Stimulated activated CD4-positive, alpha-beta T cell treated with anti-CD3 and anti-CD28 coated beads, Interleukin-2, amount 100 ng/mL, for 4 hours (primary cell): ENCODE measurements at places on chromosomes 1 and 21.

DNA sequence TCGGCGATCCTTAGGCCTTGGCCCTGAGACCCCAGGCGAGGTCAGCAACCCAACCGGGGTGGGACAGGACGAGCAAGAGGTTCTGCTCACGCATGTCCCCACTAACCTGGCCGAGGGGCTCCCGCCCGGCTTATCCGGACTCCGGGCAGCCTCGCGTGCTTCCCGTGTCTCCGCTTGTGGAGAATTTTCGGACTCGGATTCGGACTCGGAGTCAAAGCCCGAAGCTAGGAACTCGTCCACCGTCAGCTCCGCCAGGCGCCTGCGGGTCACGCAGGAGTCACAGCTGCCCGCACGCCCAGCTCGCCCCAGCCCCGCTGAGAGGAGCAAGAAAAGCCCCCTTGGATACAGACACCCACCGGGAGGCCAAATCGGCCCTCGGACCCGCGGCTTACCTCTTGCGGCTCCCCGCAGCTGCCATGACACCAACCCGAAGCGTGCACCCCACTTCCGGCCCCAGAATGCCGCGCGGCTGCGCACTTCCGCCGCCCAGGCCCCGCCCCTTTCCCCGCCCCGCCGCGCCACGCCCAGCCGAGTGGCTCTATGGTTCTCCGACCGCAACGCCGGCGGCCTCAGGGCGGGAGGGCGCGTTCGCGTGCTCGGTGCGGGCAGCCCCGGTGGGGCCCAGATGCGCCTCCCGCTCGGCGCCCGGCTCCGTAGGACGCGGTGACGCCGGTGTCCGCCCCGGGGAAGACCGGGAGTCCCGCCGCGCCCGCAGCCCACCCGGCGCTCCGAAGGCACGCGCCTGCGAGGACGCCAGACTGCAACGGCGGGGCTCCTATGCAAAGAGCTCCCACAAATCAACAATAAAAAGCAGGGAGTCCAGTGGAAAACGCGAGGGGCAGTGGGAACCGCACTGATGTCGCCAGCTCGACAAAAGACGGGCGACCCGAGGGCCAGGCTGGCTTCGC lies at the start of gene NOC2L:
Gene NOC2L, minus strand, starts transcription at position 434 of the 908 bp plus-strand sequence. Its CDS starts 16 bp downstream, at position 418.
- peak; percentile 94 for DNase-seq

DNA sequence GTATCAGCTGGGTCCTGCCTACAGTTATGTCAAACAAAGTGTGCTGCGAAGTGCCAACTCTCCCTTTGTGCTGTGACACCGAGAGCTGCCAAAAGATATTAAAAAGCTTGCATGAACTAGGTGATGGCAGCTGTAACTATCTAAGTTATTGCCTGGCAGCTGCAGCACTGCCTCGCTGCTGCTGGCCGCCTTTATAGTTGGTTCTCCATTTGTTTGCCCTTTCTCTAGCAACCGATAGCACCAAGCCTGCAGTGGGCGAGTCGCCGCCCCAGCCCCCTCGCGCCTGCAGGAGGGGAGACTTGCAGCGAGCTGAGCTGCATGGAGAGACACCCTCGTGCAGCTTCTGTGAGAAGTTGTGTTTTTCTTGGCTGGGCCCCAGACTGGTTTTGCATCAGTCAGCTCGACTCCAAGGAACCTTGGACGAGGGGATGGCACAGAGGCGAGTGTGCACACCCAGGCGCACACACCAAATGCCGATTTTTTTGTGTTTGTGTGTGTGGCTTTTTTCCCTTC lies 330.6 kb downstream of the RPS6KC1 start:
- no peak for DNase-seq

- DNase-seq: no peak
Observed at GRCh38 chr1:93810316-93810715, 68.7 kb downstream of the DNTTIP2 start.

GRCh38 chr21:18493422-18493821 lies 89.8 kb upstream of the TMPRSS15 start:
- no peak for DNase-seq

DNA sequence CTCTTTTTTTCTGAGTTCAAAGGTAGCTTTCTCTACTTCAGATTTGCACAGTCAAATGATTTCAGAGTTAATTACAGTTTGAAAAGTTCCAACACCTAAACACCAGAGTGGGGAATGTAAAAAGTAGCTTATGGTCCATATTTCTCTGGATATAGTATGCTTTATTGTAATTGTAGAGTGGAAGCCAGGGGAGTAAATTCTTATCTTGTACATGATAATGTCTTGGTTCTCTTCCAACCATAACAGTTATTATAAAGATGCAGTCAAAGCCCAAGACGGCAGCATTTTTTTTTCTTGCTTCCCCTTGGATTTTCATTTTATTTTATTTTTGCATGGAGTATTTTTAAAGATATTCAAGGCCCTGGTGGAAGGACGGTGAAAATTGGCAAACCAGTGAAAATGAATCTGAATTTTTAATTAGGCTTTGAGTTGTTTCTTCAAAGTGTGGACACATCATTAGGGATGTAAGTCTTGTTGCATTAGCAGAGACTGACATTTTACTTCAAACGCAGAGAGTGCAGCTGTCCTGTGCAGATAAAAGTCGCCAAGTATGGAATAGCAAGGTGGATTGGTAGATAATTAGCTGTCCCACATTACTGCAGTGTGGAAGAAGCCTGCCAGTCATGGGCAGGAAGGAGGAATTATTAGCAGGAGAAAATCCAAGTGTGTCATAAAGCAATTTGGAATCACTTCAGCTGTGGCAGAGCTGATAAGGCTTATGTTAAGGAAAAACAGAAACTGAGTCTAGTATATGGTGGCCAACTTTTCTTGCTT lies 11.3 kb downstream of the CACHD1 start:
- no peak for DNase-seq

DNA sequence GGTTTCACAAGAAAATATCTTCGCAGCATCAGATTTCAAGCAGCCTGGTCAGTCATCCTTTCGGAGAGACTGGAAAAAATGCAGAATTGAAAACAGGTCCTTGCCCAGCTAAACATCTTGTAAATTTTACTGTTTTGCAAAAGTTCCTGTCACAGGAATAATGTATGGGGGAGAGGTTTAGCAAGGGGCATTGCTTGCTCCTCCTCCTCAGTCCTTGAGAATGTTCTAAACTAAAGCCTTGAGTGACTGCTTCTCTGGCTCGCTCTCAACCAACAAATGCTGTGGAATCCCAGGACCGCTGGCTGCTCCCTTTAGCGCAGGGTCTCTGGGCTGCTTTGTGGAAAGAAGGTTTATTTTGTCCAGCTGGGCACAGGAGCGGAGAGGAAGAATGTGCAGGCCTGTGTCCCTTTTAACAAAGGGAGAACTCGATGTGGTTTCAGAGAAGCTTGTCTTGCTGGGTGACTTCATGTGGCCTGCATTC lies 33.6 kb upstream of the FHAD1 start:
- DNase-seq: no peak

DNA sequence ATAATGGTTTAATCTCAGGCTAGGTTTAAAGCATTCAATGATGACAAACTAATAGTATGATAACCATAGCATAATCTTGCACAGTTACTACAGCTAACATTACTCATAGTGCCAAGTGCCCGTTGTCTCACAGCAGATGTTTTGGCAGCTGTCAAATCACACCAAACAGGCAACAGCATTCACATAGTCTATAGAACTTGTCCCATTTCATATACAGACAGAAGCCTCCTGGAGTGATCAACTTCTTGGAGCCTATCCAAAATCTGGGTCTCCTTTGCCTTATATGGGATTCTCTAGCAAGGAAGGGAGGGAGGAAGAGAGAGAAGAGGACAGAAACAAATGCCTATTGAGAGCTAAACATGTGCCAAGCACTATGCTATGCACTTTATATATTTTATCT lies 250.6 kb upstream of the ZP4 start:
- DNase-seq: no peak

- no peak for DNase-seq
Observed at GRCh38 chr1:172756024-172756423, 97.1 kb downstream of the FASLG start.

- no peak for DNase-seq
Observed at GRCh38 chr1:30648408-30649000, 74.9 kb downstream of the MATN1 start.

DNA sequence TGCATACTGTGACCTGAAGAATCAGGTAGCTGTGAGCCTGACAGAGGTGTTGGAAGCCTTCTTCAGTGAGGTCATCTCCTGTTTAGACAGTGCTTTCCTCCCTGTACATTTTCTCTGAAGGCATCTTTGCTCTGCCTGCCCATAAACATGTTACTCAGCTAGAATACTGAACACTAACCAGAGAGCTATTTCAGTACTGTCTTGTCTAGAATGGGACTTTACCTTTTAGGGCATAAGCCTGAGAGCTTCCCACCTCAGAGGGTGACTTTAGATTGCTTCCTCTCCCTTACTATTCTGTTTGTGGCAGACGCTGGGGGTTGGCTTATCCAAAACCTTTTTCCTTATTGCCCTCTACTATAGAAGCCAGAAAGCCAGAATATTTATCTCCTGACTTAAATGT lies 23.3 kb upstream of the ZNF326 start:
- no peak for DNase-seq

DNA sequence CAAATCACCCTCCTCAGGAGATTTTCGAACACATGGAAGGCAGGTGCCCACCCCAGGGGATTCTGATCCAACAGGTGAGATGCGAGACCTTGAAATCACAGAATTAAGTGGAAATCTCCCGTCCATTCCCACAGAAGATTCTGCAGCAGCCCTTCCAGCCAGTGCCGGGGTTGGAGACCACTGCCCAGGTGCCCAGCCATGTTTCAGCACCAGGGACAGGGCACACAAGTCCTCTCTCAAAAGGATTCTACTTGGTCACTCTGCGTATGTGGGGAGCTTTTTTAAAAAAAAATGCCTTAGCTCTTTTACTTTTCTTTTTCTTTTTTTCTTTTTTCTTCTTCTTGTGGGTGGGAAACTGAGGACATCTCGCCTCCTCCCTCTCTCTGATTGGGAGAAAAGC lies 80.7 kb downstream of the VWA5B1 start:
- DNase-seq: no peak

DNA sequence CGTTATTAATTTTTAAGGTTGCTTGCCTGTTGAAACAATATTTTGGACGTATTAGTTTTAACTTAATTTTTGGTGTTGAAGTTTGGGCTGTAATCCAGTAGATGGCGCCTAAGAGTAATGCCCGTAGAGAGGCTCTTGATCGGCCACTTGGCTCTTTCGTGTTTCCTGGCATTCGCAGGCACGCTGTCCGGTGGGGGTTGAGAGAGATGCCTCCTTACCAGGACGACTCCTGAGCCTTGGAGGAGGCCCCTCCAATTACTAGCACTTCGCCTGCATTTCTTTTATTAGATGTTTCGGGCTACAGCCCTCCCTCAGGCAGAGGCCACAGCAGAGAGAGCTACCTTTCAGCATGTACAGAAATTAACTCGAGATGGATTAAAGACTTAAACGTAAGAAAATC lies 12.0 kb downstream of the OR2M4 start:
- DNase-seq: no peak

- DNase-seq: no peak
Observed at GRCh38 chr1:198529414-198529813, 11.1 kb downstream of the ATP6V1G3 start.

- no peak for DNase-seq
Observed at GRCh38 chr1:203907901-203908300, 46.5 kb downstream of the SNRPE start.

GRCh38 chr1:164823486-164824279 lies 264.7 kb downstream of the PBX1 start:
- no peak for DNase-seq

DNA sequence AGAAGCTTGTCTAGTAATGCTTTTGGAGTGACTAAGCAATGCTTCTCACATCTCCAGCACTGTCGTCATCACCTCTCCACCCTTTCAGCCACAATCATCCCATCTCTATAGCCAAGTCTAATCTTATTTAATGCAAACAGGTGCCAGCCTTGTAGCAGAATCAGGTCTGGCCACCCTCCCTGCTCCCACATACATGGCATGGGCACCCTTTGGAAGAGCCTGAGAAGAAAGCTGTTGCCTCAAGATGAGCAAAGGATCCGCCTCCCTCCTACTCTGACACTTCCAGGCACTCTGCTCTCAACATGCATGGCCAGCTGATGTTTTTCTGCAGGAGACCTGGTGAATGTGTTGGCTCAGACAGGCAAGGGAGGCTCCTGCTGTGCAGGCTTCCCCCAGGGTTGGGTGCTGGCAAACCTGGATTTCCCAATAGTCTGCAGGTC lies 113.1 kb upstream of the GRIK3 start:
- no peak for DNase-seq

DNA sequence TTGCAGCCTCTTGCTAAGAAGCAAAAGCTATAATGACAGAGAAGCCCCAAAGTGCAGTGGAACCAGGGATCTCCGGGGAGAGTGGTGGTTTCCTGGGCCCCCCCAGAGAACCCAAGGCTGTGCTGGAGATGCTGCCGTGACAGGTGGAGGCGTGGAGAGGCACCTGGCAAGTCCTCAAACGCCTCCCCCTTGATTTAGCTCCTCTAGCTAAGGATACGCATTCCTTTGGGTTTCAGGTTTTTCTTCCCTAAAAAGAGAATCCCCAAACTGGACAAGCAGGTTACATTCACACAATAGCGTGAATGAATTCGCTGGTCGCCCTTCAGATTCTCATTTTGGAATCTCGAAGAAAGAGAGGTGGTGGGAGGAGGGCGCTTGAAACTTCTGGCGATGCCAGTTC lies 853 bp upstream of the ATP1A1 start:
- no peak for DNase-seq

DNA sequence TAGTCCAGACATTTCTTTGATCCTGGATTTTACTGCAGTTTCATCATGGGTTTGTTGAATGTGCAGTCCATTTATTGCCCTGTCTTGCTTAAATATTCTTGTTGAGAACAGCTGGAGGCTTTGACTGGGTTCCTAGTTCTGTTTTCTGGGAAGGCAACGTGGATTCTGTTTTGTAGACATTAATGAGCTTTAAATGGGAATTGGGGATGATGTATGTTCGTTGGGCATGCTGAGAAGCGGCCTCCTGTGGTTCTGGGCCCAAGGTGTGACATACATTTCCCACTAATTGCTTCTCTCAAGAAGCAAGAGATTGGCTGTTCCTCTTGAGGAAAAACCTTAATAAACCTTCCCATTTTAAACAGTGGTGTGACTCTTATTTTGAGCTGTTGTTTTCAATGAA lies 22.9 kb downstream of the INKA2 start:
- DNase-seq: no peak

DNA sequence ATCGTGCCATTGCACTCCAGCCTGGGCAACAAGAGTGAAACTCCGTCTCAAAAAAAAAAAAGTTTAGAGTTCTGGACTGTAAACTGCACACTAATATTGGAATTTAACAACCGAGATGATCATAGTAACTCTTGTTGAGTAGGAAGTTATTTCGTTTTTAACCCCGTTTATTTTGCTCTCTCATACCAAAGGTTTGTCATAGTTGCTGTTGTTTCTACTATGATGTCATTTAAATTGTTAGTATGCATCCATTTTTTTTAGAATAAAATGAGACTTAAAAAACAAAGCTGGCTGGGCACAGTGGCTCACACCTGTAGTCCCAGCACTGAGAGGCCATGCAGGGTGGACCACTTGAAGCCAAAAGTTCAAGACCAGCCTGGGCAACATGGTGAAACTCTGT lies 49.3 kb downstream of the DOP1B start:
- DNase-seq: no peak

GRCh38 chr21:16315223-16315622 lies 585.4 kb downstream of the USP25 start:
- no peak for DNase-seq
